ENCODE measurements at places on chromosomes 7 and 10.
A peak's percentile ranks its signal among the peaks of the same experiment; 100 is the strongest.

DNA sequence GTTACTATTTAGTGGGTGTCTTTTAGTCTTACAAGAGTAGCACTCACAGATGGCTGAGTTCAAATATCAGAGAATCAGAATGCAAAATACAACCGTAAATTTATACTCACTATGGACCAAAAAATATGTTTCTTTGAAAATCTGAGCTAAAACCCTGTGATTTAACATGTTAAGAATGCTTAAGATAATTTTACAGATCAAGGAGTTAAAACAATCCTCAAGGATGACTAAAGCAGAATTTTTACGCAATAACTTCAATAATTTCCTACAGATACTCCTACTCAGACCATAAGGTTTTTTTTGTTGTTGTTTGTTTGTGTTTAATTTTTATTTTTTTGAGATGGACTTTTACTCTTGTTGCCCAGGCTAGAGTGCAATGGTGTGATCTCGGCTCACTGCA, 47.9 kb upstream of the CCDC6 start:
- no peak for DNase-seq

DNA sequence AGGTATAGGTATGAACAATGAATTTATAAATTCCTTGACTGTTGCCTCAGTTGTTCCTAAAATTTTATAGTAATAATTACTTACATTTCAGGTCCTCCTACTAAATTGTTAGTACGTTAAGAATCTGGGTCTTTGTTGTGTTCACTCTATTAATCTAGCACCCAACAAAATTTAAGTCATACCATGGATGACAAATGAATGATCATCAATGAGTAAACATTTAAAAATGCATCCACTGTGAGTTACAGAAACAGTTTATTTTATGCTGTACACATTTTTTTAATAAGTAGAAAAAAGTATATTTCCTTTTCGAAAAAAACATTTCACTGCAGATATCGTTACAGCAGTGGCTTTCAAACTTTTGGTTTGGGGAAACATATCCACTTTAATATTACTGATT, 265.2 kb downstream of the PCLO start:
- no peak for DNase-seq

DNA sequence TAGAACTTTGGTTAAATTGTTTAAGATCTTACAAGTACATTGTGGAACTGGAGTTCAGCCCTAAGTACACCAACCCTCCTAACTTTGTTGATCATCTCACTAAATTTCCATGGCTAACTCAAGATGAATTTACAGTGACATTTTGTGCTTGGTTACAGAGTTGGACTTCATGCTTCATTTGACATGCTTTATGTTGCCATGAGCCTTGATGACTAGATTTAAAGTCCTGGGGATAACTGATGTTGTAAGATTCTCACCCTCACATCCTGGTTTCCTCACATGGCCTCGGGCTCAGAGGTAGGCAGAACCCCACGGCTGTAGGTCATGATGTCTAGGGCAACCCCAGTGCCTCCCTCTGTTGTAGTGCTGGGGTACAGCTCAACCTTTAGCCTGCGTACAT, 397.2 kb upstream of the IGFBP3 start:
- no peak for DNase-seq

DNA sequence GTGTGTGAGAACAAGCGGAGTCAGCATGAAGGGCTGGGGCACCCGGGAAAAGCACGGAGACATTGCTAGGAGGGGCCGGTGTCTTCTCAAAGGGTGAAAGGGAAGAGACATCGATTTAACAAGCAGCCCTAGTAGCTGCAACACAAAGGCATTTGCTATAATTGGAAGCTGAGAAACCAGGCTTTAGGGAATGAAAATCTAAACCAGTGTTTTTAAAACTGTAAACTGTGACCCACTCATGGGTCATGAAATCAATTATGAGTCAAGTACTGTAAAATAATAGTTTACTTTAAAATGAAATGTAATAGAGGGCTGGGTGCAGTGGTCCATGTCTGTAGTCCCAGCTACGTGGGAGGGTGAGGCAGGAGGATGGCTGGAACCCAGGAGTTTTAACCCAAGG, 128.7 kb upstream of the RHEB start:
- DNase-seq, result no peak

DNA sequence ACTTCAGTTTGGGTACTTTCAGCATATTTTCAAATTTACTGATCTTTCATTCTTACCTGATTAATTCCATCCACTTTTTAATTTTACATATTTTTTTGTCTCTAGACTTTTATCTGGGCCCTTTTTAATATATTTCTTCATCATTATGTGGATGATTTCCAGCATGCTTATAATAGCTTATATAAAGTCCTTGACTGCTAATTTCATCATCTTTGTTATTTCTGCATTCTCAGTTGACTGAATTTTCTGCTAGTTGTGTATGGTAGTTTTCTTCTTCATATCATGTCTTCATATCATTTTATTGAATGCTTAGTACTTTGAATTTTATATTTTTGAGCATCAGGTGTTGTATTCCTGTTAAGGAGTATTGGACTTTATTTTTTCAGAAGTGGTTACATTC, 39.6 kb downstream of the STAM start:
- DNase-seq, result no peak

GRCh38 chr7:42720991-42721796, 190.7 kb downstream of the C7orf25 start:
- no peak for DNase-seq

DNA sequence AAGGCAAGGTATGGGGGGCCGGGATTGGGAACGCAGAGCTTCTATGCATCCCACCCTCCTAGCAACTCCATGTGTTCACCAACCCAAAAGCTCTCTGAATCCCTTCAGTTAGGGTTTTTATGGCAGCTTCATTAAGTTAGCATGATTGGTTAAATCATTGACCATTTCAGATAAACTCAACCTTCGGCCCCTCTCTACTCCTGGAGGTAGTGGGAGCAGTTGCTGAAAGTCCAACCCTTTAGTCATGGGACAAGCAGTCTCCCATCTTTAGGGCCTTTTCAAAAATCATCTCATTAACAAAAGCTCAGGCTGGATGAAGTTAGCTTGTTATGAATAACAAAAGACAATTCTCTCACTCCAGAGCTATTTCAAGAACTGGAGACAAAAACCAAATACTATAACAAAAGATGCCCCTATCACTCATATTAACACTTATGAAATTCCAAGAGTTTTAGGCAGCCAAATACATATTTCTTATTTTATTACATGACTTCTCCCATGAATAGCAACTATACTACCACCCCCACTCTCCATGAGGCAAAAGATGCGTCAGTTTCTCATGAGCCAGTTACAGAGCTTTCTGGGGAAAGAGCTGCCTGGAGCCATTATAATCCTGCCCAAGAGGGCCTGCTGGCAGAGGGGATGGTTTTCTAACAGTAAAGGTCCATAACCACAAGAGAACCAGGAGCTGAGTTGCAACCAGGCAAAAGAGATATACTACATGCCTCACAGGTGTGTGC, 44.6 kb downstream of the SLC16A12 start:
- DNase-seq, result no peak

- peak; percentile 19 for DNase-seq
Measured at GRCh38 chr10:27819781-27820531, 74.3 kb upstream of the MKX start.

- DNase-seq, result no peak
Measured at GRCh38 chr7:50349963-50350944, 45.7 kb downstream of the IKZF1 start.

DNA sequence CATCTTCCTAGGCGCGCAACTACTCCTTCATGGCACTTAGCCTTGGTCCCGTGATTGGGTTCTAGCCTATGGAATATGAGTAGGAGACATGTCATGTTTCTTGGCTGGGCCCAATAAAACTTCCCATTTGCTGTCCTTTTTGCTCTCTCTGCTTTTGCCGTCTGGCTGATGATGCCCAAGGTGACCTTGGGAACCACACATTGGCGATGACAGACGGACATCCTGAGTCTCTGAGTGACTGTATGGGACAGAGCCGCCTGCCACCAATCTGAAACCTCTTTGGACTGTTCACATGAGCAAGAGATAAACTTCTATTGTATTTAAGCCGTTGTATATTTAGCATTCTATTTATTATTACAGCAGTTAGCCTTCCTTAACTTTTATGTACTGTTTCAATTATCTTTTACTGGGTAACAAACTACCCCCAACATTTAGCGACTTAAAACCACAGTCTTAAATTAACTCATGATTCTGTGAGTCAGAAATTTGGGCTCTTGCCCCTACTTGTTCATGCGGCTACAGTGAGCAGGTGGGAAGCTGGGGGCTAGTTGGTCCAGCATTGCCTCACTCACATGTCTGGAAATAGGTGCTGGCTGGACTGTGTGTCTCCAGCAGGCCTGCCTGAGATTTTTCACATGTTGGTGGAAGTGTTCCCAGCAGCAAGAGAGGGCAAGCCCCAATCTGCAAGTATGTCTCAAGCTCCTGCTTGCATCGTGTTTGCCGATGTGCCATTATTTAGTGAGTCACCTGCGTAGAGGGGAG, 71.7 kb downstream of the NOD1 start:
- DNase-seq, result no peak

GRCh38 chr10:70148516-70148915, 2.0 kb upstream of the TYSND1 start:
- DNase-seq, result no peak

- DNase-seq, result no peak
Measured at GRCh38 chr10:70038923-70039322, 13.7 kb upstream of the MACROH2A2 start.

DNA sequence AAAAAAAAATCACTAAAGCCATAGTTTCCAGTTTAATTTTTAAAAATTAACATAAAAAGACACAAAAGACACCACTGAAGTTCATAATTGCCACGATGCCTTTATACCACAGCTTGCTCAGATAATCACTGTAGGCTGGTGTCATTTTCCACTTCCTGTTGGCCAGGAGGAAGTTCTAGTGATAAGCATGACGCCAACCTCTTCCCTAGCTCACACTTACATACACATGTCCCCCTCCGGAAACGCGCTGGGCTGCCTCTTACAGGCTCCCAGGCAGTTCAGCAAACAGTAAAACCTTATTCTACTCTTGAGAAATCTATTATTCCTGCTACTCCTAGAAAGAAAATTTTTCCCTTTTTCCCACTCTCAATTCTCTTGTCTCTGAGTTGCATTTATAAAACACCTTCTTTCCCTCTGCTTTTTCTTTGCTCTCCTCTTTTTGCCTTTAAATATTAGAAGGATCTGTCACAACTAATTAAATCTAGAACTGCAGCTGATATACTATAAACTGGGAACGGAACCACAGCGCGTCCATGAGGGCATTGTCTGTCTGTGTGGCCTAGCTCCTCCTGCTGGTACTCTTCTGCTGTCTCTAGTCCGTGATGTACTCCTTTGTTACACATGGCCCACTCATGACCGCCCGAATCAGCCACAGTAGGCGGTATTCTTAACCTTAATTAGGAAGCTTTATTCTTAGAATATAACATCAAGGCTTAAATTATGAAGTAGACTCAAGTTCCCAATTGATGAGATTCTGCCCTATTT, 664.9 kb downstream of the CNTNAP2 start:
- no peak for DNase-seq

DNA sequence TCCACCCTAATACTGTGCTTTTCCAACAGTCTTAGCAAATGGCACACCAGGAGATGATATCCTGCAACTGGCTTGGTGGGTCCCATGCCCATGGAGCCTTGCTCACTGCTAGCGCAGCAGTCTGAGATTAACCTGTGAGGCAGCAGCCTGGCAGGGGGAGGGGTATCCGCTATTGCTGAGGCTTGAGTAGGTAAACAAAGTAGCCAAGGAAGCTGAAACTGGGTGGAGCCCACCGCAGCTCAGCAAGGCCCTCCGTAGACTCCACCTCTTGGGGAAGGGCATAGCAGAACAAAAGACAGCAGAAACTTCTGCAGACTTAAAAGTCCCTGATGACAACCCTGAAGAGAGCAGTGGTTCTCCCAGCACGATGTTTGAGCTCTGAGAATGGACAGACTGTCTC, 399.0 kb downstream of the CCSER2 start:
- DNase-seq, result no peak

DNA sequence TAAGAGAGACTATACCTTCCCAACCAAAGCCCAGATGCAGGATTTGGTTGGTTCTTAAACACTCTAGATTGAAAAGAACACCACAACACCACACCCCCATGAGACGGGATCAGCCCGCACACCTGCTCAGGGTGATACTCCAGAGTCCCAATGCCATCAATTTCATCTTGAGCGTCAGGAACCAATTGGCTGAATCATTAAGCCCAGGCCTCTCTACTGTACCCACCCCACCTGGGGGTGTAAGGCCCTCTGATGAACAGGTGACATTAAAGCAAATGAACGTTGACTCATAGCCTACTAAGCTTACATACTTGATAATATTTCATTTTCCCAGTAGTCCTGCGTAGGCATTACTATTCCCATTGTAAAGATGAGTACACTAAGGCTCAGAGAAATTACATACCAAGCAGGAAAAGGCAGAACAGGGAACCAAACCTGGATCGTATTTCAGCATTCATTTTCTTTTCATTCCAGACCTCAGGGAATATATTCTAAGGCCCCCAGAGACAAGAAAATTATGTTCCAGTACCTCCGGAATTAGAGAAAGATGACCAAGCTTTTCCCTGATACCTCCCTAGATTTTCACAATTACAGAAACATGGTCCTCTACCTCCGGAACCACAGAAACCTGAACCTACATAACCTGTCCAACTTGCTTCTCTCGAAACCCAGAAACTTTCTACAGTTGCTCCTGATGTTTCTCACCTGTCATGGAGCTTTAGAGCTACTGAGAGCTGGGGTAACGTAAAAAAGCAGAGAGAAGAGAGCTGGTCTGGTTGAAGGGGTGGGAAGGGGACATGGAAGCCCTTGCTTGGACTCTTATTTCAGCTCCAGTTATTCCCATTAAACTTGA, 43.1 kb upstream of the KDM7A start:
- DNase-seq, result no peak

DNA sequence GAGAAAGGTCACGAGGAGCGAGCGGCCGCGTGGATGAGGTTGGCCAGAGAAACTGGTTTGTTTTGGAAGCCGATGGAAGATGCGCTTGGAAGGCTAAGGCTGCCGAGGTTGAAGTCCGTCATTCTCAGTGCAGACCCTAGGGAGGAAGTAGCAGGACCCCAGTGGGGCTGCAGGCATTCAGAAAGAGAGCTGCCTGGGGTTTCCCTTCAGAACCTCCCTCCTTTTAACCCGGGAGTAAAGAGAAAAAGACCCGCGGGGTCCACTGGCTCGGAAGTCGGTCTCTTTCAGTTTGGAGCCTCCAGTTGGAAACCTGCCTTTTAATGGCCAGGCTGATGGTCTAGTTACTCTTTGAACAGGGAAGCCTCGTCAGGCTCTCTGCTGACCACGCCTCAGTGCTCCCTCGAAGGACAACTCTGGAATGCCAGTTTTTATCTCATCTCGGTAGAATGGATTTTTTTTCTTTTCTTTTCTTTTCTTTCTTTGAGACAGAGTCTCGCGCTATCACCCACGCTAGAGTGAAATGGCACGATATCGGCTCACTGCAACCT, 188.6 kb downstream of the CUX1 start:
- DNase-seq, result no peak

GRCh38 chr7:28477041-28477442, 64.7 kb downstream of the CREB5 start:
- DNase-seq, result no peak

DNA sequence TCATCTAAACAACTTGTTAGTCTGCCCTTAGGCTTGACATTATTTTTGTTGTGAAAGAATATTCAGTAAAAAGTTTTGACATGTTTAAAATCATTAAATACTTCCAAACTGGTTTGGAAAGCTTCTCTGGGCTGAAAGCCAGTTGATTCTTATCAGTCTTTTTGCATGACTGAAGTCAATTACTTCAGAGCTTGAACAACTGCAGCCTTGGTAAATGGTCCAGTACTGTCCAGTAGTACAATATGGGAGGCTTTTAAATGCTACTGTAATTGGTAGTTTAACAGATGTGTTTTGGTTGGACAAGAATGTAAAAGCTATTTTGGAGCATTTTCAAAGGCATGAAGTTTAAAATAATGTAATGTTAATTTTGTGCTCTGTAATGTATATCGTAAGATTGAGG, 103.4 kb downstream of the SDK1 start:
- peak; percentile 39 for DNase-seq

All from Caki2 (cell line).